ENCODE measurements at places on chromosomes 7 and 10. TPM values are rescaled to one million over a fixed set of nuclear protein-coding genes. Genes with fewer than 3 reads are reported as not detected.

TFEC gene
- 0.19 TPM for total RNA-seq

NET1 gene
- 26.0 TPM for total RNA-seq

SAP25 gene
- total RNA-seq: not detected

HABP2 gene
- total RNA-seq: not detected

WDR86 gene
- total RNA-seq: 0.26 TPM

THSD7A gene
- 1.1 TPM for total RNA-seq

PAPOLB gene
- total RNA-seq: 0.19 TPM

BTBD16 gene
- total RNA-seq: 0.40 TPM

FOXI2 gene
- not detected for total RNA-seq

BTAF1 gene
- total RNA-seq: 40.0 TPM

PDK4 gene
- total RNA-seq: 3.2 TPM

LEP gene
- total RNA-seq: not detected

VAX1 gene
- not detected for total RNA-seq

MMP21 gene
- not detected for total RNA-seq

TAS2R41 gene
- total RNA-seq: not detected

CHRM2 gene
- 0.31 TPM for total RNA-seq

NODAL gene
- total RNA-seq: not detected

ASB10 gene
- not detected for total RNA-seq

HIBADH gene
- 61.0 TPM for total RNA-seq

FFAR4 gene
- total RNA-seq: not detected

CYP3A7 gene
- total RNA-seq: not detected

TMEM196 gene
- not detected for total RNA-seq

WDFY4 gene
- total RNA-seq: under 0.01 TPM

EPO gene
- total RNA-seq: not detected

PON1 gene
- not detected for total RNA-seq

CD36 gene
- total RNA-seq: 0.13 TPM

PTPRN2 gene
- total RNA-seq: 0.56 TPM

SLC39A12 gene
- total RNA-seq: not detected

RBP3 gene
- total RNA-seq: not detected

POLR1F gene
- total RNA-seq: 13.1 TPM

HOXA10 gene
- under 0.01 TPM for total RNA-seq

SEM1 gene
- 269 TPM for total RNA-seq

SLC18A3 gene
- total RNA-seq: not detected

GBX1 gene
- total RNA-seq: not detected

GHRHR gene
- not detected for total RNA-seq

GIMAP8 gene
- total RNA-seq: 2.1 TPM

TRIL gene
- total RNA-seq: 0.12 TPM

GRM3 gene
- not detected for total RNA-seq

ADAMTS14 gene
- 3.7 TPM for total RNA-seq
